ENCODE measurements at places on chromosomes 3 and 15.

DNA sequence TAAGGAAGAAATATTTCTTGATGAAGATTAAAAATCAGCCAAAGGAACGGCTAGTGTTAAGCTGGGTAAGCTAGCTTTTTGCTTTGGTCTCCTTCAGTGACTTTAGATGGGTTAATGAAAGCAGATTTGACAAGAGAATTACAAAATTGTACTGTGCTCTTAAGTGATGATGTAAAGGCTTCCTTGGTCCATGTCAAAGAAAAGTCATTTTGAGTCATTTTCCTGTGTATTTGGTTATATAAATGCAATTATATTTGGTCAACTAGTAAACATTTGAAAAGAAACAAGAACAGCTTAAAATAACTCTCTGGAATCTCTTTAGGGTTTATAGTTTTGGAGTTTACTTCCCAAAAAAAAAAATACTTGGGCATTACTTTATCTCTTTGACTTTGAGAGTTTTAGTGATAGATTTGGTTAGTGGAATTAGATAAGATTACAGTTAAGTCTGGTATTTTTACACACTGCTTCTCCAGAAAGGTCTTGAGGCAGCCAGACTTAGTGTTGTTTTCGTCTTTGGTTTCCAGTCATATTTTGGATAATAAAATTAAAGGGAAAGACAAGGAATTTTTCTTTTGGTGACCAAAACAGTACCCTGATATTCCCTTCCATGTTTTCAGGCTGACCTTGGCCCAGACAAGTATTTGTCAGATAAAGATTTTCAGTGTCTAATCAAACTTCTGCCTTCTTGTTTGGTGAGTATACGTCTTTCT lies 42.3 kb downstream of the PDHB start:
- no peak for DNase-seq

DNA sequence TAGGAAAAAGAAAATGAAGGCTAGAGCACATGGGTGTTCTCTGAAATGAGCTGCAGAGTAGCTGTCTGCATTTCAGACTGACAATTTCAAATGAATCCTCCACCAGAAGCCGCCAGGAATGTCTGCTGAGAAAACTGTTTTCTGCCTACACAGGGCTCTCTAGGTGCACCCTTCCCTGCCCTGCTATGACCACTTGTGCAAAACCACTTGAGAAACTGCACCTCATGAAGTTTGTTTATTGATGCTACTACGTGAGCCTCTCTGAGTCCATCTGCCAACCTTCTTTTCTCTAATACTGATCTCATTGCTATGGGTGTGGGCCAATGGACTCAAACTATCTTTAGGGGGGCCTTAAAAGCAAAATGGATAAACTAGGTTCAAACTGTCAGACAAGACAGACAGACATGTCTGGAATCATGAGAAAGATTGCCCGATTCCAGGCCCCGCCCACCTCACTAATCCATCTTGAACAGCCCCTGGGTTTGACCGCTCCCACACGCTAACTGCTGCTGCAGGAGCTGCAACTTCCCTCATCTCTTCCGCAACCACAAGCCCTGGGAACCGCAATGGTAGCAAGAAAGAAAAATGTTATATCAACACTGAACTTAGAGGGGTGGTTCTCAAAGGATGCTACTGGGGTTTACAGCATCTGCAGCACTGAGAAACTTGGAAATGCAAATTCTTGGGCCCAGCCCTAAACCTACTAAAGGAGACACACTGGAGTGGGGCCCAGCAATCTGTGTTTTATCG lies 9.0 kb upstream of the CD47 start:
- DNase-seq: no peak

DNA sequence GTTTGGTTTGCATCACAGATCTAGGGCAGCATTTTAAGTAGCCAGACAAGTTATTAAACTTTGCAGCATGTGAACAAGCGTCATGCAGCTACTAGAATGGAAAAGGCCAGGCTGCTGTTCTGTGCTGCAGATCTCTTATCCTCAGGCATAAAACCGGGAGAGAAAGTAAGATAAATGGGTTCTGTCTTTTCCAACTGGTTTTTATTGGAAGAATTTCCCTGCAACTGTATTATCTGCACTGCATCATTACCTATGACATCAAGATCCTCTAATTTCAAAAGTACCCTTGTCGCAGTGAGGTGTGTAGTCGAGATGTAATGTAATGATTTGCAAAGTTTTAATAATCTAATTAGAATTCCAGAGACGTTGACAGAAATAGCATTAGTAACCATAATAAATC lies 240.3 kb downstream of the FEZF2 start:
- DNase-seq: no peak

- no peak for DNase-seq
Observed at GRCh38 chr15:90031231-90031791, 30.2 kb downstream of the ZNF710 start.

DNA sequence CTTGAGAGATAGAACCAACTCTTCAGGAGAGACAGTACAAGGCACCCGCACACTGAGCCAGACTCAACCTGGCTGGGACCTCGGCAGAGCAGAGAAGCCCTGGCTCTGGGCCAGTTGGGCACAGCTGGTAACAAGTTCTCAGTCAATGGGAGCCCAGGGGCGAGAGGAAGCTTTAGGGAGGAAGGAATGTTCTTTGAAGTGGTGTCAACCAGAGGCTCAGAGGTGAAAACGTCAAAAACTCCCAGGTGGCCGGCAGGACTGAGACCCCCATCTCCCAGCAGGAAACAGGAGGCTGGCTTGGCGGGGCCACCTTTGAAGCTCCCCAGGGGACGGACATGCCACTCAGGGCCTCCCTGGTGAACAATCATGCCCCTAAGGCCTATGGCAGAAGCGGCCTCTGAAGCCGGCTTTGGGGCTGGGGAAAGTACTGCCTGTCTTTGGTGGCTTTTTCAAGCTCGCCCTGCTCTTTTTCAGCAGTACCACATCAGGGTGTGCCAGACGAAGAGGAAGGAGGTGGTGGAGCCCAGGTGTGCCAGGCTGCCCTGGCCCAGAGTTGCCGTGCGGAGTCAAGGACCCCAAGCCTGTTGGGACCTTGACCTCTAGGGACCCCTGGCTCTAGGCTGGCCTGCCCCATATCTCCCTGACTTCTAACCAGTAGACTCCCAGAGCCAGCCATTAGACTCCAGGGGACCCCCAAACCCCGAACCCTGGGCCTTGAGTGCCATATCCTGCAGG lies 16.7 kb upstream of the TBC1D21 start:
- DNase-seq: no peak

DNA sequence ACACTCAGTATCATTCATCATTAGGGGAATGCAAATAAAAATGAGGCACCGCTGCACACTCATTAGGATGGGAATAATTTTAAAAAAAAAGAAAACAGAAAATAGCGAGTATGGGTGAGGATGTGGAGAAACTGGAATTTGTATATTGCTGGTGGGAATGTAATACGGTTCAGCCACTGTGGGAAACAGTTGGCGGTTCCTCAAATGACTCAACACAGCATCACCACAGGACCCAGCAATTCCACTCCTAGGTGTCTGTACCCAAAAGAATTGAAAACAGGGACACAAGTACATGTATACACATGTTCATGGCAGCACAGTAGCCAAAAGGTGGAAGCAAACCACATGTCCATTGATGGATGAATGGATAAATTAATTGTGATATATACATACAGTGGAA lies 35.2 kb upstream of the RFTN1 start:
- DNase-seq: no peak

DNA sequence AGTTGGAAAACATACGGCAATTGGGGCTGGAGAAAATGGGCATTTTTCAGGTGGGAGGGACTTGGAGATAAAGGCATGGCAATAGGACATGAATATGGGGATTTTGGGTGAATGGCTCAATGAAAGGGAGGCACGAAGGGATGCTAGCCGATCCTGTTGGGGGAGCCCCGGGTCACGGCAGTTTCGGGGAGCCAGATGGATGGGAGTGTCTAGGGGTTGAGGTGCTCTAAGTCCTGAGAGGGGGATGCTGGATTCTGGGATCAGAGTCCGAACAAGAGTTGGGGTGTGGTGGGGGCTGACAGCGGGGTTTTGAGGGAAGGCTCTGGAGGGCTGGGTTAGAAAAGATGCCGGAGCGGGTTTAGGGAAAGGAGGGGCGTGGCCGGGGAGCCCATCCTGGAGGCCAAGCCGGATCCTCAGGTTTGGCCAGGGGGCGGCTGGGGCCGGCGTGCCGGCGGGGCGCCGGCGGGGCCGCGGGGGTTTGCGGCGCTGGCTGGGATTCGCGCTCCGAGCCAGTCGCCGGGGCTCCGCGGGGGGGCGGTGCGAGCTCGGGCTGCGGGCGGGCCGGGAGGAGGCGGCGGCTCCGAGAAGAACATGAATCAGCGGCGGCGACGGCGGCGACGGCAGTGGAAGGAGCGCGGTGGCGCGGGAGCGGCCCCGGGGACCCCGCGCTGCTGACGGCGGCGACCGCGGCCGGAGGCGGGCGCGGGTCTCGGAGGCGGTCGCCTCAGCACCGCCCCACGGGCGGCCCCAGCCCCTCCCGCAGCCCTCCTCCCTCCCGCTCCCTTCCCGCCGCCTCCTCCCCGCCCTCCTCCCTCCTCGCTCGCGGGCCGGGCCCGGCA lies at the start of gene TYRO3:
TSS of gene TYRO3 (plus strand) at position 813 of the 839 bp plus-strand sequence. CDS start 46 bp downstream, outside the sequence.
- DNase-seq: no peak

GRCh38 chr15:85412066-85412465 lies 31.7 kb downstream of the AKAP13 start:
- DNase-seq: no peak

DNA sequence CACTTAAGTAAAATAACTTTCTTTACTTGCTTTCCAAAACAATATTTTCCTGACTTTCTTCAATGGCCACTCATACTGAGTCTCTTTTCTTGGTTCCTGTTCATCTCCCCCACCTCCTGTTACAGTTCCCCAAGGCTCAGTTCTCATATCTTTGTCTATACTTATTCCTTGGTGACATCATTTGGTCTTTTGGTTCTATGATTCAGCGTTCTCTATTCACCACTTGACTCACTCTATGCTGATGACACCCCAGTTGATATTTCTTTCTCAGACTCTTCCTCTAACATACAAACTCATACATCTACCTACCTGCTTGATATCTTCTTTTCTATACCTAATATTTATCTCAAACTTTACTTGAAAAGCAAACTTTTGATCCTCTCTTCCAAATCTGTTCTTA lies 85.0 kb upstream of the P3H2 start:
- no peak for DNase-seq

DNA sequence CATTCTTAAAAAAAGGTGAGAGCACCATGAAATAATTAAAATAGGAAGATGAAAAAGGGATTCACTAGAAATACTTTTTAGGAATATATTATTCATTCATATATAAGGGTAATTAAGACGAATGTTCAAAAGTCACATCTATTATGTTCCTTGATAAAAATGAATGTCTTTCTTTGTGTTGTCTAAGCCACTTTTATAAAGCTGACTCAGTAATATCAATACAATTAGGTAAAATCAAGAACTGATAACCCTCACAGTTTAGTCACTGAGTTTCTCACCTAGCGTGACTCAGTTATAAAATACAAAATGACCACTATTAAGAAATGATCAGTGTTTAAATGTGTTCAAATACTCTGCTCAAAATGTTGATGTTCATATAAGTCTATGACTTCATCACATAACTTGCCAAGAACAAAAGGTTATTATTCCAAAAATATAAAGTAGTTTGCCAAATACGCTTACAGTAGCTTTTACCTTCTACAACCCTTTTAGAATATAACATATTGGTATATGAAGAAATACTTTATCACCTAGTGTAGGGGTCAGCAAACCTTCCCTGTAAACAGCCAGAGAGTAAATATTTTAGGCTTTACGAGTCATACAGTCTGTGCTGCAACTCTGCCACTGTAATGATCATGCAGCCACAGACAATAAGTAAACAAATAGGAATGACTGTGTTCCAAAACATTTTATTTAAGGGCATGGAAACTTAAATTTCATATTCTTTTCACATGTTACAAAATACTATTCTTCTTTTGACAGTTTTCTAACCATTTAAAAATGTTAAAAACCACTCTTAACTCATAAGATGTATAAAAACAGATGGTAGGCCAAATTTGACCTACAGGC lies 369.8 kb downstream of the TBC1D5 start:
- DNase-seq: no peak

DNA sequence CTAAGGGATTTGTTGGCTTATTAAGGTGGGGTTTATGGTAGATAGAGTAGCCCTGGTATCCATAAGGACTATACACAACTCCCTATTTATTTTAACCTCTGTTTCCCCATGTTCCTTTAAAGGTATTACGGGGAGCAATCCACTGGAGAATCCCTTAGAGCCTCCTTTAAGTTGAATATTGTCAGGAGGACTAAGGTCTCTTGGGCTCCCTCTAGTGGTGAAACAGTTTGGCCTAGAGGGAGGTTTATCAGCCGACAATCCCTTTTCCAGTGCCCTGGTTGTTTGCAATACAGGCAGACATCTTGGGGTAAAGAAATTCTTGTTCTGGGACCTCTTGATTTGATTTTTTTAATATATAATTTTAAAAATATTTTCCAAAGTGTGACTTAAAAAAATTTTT lies 12.9 kb downstream of the OPA1 start:
- DNase-seq: no peak

GRCh38 chr15:74809956-74810355 lies 2.7 kb upstream of the LMAN1L start:
- no peak for DNase-seq

DNA sequence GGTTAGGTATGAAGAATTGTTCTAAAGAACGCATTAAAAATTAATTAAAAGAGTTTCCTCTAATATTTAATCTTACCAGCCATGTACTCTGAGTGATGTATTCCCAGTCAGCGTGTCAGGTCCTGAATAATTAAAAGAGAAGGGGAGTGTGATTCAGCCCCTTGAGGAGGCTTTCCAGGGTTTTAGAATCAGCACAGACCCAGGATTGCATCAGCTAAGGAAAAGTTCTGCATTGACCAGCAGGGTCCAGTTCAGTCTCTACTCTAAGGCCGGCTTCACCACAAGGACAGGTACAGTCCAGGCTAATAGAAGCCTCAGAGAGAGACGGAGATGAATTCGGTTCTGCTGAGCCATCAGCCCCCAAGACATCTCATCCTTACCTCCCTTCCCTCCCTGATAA lies 499.5 kb upstream of the PROK2 start:
- DNase-seq: no peak

DNA sequence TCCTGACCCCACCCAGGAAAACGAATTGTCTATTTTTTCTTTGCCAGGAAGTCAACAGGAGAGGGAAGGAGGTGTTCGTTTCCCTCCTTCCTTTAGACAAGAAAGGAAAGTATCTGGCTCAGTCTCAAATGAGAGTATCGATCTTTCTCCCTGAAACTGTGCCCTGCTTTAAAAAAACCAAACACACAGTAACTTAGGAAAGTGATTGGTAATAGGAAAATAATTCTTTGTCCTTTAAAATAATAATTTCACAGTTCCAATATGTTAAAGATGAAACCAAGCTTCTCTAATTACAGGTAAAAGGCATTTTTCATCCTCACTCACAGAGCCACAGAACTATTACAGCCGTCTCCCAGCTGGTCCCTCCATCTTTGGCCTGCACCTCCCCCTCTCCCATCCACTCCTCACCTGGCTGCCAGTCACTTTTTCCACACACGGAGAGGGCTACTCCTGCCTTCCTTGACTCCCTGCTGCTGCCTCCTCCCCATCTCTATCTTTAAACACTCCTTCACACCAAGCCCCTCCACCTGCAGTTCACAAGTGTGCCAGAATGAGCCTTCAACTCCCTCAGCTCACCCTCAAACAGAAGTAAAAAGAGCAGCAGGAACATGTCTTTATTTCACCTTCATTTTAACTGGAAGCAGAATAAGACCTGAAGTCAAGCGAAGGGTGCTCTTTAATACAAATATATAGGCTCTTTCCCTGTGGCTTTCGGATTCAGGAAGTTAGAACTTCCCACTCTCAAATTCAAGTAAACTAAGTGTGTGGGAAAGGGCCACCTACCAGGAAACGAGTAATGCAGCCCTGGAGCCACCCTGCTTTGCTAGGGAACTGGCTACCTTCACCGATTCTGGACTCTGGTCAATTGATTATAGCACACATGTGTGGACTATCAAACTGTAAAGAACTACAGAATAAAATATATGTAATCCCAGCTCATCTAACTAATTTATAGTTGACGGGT lies 116.4 kb downstream of the SENP2 start:
- DNase-seq: no peak
